Stomach (tissue), 19 donors: ENCODE measurements at places on chromosomes 7 and 10.
A peak's percentile ranks its signal among the peaks of the same experiment; 100 is the strongest.

DNA sequence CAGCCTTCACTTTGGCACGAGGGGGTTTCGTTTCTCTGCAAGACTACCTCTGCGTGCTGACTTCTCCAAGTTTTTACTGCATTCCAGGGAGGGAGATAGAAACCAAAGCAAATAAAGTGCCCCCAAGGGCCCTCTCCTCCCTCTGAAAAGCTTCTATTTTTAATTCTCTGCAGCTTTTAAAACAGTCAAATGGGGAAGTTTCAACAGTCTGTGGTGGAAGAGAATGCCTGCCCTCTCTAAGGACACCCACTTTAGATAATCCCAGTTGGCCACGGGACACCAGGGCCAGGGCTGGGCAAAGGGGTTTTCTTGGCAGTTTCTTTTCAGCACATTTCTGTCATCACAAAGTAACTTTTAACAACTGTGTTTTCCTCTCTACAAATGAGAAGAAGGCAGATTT is 386.7 kb upstream of the NPVF start:
- DNase-seq, result no peak
- no peak overlapping the region for H3K4me3 ChIP-seq
- H3K4me1 ChIP-seq, result no peaks in the 10 kb centered on the region
- H3K36me3 ChIP-seq, result no peaks in the 10 kb centered on the region
- H3K27me3 ChIP-seq, result no peaks in the 10 kb centered on the region
- peak overlapping the region; percentile 33 for H3K27ac ChIP-seq

GRCh38 chr10:60777696-60778213 is 523 bp upstream of the CDK1 start:
- H3K4me1 ChIP-seq, result peaks cover 20% of the 10 kb centered on the region
- H3K27me3 ChIP-seq, result no peaks in the 10 kb centered on the region
- H3K4me3 ChIP-seq, result peak overlapping the region; percentile 91
- no peaks in the 10 kb centered on the region for H3K36me3 ChIP-seq
- peak overlapping the region; percentile 11 for H3K27ac ChIP-seq

- H3K4me3 ChIP-seq, result no peak overlapping the region
- peaks cover 20% of the 10 kb centered on the region for H3K4me1 ChIP-seq
- no peak overlapping the region for H3K27ac ChIP-seq
- no peaks in the 10 kb centered on the region for H3K27me3 ChIP-seq
Observed at GRCh38 chr7:129295015-129295423, 70.2 kb downstream of the AHCYL2 start.

DNA sequence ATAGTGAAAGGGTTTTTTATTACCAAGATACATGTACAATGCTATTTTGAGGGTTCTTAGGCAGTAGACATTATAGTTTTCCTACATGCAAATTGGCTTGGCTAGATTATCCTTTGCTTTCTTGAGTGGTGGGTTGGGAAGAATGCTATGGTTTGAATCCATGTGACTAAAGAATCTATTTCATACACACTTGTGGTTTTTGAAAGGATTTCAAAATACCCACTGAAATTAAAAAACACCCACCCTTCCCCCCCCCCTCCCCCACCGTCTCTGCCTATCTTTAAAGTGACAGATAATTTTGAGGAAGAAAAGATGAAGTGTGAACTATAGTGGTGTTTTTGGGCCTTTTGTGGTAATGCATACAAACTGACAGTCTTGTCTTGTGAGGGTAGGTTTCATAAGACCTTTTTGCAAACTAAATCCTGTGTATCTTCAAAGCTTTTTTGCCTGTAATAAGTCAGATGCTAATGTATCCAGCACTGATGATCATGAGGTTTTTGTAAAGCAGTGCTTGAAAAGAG is 90.9 kb downstream of the TPST1 start:
- H3K4me1 ChIP-seq, result peaks cover 8% of the 10 kb centered on the region
- H3K36me3 ChIP-seq, result no peaks in the 10 kb centered on the region
- H3K4me3 ChIP-seq, result no peak overlapping the region
- DNase-seq, result no peak
- H3K27ac ChIP-seq, result peak overlapping the region; percentile 10

DNA sequence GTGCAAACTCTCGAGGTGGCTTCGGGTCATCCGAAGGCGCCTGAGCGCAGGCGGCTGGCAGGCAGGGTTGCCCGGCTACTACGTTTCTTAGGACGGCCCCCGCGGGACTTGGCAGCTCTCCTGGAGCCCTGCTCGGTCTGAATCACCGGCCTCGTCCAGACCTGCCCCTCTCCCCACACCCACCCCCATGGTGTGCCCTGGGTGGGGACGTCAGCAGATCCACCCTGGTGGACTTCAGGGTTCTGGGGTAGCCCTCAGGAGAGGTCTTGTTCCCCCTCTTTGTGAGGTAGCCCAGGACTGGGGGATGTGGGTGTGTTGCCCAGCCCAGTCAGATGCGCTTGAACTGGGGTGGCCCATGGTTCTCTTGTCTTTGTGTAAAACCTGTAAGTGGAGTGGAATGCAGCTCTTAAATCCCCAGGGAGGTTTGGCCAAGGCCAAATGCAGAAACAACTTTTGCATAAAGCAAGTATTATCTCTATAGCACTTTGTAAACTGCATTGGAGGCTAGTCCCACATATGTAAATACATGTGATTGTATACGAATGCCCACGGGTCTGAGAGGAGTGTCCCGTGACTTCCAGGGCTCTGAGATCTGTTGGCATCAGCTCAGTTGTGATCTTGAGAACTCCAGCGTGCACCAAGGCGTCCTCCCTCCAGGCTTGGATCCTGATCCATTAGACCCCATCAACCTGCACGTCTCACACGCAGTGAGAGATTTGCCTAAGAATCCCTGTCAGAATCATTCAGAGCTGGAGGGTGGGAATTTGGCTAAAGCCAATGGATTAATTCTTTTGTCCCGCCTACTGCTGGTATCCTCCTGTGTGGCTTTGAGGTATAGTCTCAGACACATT is 1.8 kb downstream of the PFKFB3 start:
- peak overlapping the region; percentile 98 for H3K27ac ChIP-seq
- peak; percentile 73 for DNase-seq
- H3K27me3 ChIP-seq, result no peaks in the 10 kb centered on the region
- H3K4me1 ChIP-seq, result peaks cover 61% of the 10 kb centered on the region

DNA sequence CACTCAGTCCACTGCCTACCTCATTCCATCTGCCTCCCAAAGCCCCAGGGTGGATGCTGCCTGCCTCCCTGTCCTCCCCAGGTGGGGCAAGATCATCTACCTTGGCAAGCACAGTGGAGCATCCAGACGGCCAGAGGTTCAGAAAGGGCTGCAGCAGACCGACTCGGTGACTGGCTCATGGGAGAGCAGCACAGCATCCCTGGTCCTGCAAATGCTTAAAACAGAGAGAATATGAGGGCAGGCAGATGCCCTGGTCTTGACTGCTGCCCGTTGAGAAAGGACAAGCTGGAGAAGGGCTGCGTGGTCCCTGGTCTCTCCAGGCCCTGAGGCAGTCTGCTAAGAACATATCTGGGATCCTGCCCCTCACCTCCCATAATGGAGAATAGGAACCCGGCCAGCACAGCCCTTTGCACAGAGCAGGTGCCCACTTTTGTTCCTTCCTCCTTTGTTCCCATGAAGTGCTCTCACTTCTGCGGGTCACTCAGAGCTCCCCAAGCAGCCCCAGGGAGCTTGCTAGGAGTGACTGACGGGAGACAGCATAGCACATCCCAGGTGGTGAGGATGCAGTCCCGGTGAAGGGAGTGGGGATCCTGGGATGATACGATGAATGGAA is 1.4 kb downstream of the HPS1 start:
- peak overlapping the region; percentile 73 for H3K4me3 ChIP-seq
- H3K36me3 ChIP-seq, result peaks cover 26% of the 10 kb centered on the region
- DNase-seq, result no peak
- H3K27me3 ChIP-seq, result no peaks in the 10 kb centered on the region
- peaks cover 37% of the 10 kb centered on the region for H3K4me1 ChIP-seq
